ENCODE measurements at places on chromosomes 3 and 15.

GRCh38 chr15:90352107-90352893, at the start of gene ZNF774:
Gene ZNF774 (plus strand): TSS chr15:90352284. CDS start chr15:90354661, 2,377 bp downstream.
- DNase-seq, result peak; percentile 98

- DNase-seq, result no peak
Measured at GRCh38 chr15:69080295-69081248, 66.1 kb downstream of the NOX5 start.

GRCh38 chr3:131658771-131659170, 156.0 kb upstream of the MRPL3 start:
- DNase-seq, result no peak

- no peak for DNase-seq
Measured at GRCh38 chr3:9448071-9448470, 50.7 kb downstream of the SETD5 start.

GRCh38 chr3:184946917-184947316, 135.0 kb downstream of the VPS8 start:
- DNase-seq, result no peak

DNA sequence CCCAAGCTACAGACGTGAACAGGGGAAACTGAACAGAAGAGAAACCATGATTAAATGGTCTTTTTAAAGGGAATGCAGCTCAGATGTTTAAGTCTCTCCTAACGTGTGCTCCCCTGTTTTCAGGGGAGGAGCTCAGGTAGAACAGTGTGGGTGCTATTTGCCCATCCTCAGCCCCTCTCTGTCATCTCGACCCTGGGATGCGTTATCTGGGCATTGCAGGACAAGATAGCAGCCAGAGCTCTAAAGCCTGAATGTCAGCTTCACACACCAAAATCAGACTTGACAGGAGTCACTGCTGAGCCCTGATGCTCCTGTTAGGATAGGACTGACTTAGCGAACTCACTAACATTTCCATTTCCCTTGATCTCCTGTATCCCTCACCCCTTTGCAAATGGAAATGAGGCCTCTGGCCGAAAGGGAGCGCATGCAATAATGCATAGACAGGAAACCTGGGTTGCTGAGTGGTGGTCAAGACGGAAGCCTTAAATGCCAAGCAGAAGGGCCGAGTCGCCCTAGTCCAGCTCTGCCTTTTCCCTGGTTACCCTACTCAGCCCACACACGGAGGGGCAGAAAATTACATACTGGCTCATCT, 234.9 kb upstream of the TPM1 start:
- no peak for DNase-seq

- no peak for DNase-seq
Measured at GRCh38 chr3:67402873-67403272, 251.5 kb downstream of the SUCLG2 start.

Measured in activated CD4-positive, alpha-beta T cell treated with anti-CD3 and anti-CD28 coated beads, Interleukin-2, Interleukin-4, amounts not matched to agents 100 ng/mL and 50 ng/mL, durations not matched to agents 16 hours and 8 hours (primary cell).